Right cardiac atrium (tissue), 5 donors: ENCODE measurements at places on chromosomes 11 and 22.

DNA sequence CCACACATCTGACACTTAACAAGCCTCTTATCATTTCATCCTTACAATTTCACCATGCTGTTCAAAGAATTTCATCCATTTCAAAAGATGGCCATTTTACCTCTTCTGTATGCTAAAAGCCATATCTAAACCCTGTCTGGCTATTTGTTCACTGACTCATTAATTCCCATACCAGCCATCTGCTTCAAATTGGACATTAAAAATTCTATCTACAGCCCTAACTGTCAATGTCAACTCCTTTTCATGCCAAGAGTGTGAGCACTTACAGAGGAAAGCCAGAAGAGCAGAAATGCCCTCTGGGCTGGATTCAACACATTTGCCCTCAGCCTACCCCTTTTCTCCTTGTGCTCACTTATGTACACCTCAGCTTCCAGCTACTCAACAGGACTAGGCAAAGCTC lies 59.2 kb downstream of the SYTL2 start:
- no peak for DNase-seq

- DNase-seq: no peak
Measured at GRCh38 chr11:110527146-110527545, 97.4 kb downstream of the FDX1 start.

DNA sequence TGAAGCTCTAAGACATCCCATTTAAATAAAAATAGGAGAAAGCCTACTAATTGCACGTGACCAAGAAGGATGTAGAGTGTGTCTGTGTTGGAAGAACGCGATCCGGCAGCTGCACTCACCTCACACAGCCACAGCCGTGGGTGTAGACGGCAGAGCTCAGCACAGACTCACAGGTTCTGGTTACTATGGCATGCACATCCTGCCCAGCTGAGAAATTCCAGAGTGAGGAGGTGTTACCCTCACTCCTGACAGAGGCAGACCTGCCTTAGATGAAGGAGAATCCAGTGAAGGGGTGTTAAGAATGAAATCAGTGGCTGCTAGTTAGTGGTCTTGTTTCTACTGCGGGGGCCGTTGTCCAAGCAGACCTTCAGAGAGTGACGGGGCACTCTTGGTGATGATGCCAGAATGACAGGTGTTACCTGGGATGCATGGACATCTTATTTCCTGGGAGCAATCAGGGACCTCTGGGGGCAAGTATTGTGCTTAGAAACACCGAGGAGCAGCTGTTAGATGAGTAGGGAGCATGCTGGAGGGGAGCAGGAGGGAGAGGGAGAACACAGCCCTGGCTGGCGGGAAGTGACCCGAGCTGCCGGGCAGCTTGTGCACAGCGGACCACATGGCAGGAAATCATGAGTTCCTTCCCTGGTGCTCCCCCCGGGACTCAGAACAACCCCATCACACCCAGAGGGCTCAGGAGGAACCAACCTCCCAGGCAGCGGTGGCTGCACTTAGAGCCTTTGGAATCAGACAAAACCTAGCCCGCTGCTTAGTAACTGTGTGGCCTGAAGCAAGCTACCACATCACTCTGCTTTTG lies 12.3 kb downstream of the KCNJ5 start:
- peak; percentile 67 for DNase-seq

DNA sequence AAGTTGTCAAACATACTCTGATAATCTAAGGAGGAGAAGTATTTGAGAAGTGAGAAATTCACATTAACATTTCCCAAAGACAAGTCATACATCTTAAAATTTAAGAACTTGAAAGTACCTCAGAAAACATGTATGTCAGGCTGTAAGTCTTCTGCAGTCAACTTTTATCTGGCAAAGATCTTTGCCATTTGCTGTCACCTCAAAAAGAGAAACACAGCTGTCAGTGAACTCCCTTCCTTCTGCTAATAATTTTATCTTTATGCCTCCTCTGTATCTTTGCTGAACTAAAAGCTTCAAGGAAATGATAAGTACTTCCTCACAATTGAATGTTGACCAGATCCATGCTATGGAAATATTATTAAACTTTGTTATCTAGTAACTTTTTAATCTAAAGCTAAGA lies 18.7 kb downstream of the TTC17 start:
- no peak for DNase-seq

GRCh38 chr11:82355313-82355823 lies 378.3 kb downstream of the FAM181B start:
- no peak for DNase-seq

DNA sequence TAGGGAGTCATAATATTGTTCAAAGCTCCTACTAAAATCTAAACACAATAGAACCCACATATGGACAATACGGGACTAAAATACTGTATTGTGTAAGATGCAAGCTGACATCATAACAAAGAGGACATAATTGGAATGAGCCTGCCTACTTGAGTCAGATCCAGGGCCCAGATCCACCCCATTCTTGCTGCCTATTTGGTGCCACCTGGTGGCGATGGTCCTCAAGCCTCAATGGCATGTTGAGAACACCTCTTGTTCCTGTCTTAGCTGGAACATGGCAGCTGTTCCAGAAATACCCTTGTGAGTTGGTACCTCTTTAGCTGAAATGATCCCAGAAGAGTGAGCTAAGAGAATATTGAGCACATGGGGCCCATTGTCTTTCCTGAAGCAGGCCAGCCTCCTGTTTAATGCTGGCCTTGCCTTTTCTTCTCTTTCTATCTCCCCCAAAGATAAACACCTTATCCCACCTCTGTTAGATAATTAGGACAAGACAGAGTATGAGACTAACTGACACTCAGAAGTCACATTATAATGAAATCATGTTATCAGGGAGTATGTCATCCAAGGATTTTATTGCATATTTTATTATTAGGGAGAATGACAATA lies 680.9 kb upstream of the ANO5 start:
- peak; percentile 65 for DNase-seq

DNA sequence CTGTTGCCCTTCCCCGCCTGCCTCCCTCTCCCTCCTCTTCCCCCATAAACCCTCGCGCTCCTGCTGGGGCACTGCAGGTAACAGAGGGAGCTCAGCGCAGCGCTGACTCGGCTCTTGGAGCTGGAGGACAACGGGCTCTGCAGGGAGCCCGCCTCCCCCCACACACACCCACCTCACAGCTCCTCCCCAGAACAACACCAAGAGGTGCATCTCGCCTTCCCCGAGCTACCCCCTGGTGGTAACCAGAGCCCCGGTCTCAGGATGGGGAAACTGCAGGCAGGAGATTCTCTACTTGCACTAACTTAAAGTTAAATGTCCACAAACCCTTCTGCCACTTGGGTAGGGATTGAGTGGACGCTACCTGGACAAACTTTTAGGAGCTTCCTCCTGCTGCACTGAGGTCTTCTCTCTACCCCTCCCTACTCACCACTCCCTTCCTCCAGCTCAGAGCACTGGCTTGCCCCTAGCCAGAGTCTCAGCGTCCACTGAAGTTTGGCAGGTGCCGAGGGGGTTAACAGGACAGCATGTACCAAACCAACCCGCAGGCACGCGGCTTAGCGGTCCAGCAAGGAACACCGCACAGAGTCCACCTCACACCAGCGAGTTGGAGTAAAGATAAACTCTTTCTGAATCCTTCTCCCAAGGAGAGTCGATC lies 4.0 kb upstream of the SCN4B start:
- no peak for DNase-seq

- DNase-seq: no peak
Measured at GRCh38 chr11:17629113-17629512, 82.1 kb downstream of the OTOG start.

GRCh38 chr11:134332189-134332631 lies 422 bp downstream of the GLB1L2 start:
- DNase-seq: no peak

DNA sequence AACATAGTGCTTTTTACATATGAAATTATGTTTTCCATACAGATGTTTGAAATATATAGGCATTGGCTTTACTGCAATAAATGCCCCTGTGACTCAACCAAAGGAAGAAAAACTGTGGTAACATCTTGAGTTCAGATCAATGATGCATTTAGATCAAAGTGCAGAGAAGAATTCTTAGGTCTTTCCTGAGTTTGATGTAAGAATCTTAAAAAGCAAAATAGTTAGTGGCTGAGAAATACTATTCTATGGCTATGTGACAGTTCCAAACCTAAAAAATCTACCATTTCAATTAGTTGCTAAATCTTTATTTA lies 93.7 kb downstream of the SOX6 start:
- DNase-seq: no peak

GRCh38 chr22:48880749-48881148 lies 946.9 kb downstream of the BRD1 start:
- DNase-seq: no peak
